ENCODE measurements at places on chromosomes 12 and 14.
A peak's percentile ranks its signal among the peaks of the same experiment; 100 is the strongest.

DNA sequence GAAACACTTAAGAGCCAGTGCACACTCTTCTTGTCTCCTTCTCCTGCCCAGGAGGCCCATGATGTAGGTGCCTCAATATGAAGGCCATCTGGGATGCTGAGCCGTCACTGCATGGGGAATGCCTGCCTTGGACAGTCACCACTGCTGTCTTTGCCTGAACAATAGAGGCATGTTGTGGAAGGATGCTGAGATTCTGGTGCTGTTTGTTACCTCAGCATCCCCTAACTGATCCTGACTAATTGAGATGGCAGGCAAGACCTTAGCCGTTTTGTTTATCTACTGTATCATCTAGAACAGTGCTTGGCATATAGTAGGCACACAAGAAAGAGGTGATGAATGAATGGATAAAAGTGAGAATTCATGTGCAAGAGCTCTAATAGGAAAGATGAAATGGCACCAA is 253.5 kb downstream of the GLT1D1 start:
- no peak for DNase-seq

- DNase-seq: no peak
Observed at GRCh38 chr12:51812871-51813270, 35.6 kb downstream of the FIGNL2 start.

DNA sequence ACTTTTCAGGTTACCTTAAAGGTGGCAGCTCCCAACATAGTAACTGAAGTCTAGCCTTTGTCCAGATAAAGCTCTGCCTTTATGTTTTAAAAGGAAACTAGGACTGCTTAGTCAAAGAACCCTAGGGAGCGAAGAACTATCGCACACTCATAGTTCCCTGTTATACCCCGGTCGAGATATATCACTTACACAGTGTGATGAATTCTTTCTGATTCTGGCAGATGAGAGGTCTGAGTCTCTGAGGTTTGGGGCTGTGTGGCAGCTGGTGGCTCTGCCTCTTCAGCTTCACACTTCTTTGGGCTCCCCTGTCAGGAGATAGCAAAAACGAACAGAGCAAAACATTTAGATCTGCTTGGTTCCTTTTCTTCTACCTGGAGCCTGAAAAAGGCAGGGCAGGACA is 17.0 kb downstream of the ACIN1 start:
- DNase-seq: no peak

GRCh38 chr12:58386136-58386535 is 444.8 kb downstream of the ATP23 start:
- no peak for DNase-seq

DNA sequence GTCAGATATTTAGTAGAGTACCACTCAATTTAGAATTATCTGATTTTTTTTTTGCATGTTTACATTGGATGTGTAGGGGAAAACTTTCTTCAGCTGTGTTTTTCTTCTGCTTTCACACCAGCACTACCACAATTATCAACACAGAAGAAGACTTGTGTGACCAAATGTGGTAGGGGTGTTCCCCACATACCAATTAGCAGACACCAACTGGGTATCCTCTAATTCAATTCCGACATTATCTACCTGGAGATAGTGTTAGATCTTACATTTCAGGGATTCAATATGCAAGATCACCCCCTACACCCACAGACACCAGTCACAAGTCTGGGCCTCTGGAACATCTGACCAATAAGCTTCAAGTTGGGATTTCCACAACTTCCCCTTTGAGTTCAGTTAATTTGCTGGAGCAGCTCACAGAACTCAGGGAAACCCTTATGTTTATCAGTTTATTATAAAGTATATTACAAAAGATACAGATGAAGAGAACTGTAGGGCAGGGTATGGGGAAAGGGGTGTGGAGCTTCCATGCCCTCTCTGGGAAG is 4.1 kb upstream of the KLRG1 start:
- DNase-seq: no peak

DNA sequence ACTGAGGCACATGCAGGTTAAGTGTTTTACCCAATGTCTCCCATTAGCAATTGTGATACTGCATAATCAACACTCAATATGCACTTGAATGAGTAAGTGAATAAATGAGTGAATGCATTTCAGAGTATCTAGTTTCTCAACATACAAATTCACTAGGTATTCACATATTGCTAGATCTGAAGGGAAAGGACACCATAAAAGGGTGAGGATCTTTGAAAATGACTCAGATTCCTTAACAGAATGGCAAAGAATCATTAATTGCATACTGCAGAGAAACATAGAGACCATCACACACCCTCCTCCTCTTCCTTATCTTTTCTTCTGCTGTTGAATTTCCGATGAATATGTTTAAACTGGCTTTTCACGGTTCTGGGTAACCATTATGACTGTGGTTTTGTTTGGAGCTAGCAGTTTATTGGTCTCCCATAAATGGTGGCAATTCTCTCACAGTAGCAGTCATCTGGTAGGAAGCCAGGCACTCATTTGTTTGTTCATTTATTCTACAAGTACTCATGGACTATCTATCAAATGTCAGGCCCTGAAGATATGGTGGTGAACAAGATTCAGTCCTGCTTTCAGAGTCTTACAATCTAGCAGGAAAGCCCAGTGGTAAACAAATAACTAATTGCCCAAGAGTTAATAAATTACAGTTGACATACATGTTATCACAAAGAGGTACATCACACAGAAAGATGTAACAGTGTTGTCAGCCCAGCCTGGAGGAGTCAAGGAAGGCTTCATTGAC is 70.2 kb downstream of the LLPH start:
- no peak for DNase-seq

GRCh38 chr12:22333713-22334409 is 646 bp downstream of the ST8SIA1 start:
- DNase-seq: peak; percentile 38

GRCh38 chr14:101361044-101361443 is 200.3 kb upstream of the DIO3 start:
- DNase-seq: no peak

DNA sequence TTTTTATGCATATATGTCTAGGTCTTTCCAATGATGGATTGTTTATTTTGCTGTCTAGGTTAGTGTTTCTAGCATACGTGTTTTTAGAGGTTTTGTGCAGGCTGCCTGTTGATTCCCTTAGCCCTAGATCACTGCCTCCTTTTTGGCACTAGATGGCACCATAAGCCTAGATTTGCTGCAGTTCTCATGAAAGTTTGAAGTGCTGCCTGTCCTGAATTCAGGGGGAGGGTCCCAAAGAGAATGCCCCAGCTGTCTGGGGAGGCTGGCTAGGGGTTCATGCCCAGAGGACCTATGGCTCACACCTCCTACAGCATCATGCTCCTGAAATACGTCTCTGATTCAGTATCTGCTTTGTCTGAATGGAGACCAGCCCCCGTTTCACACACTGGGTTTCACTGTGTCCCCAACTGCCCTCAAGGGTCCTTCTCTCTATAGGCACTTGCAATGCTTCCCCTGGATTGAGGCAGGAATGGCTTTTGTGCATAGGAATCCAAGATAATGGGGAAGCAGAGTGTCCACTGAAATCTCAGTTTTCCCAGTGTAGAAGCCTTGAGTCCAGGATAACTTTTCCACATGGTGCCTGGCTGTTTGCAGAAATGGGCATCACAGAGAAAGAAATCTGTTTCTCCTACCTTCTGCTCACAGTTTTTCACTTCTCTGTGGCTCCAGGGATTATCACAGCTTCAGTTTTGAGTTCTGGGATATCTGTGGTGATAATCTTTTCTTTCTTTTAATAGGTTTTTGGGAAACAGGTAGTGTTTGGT is 14.2 kb upstream of the TXNRD1 start:
- DNase-seq: peak; percentile 52

- no peak for DNase-seq
Observed at GRCh38 chr14:59254911-59255545, 66.6 kb downstream of the DAAM1 start.

GRCh38 chr12:116637589-116638150 is 78.5 kb downstream of the MAP1LC3B2 start:
- no peak for DNase-seq

- no peak for DNase-seq
Observed at GRCh38 chr14:48008646-48009045, 333.2 kb upstream of the MDGA2 start.

- no peak for DNase-seq
Observed at GRCh38 chr12:14272956-14273912, 92.2 kb upstream of the ATF7IP start.

DNA sequence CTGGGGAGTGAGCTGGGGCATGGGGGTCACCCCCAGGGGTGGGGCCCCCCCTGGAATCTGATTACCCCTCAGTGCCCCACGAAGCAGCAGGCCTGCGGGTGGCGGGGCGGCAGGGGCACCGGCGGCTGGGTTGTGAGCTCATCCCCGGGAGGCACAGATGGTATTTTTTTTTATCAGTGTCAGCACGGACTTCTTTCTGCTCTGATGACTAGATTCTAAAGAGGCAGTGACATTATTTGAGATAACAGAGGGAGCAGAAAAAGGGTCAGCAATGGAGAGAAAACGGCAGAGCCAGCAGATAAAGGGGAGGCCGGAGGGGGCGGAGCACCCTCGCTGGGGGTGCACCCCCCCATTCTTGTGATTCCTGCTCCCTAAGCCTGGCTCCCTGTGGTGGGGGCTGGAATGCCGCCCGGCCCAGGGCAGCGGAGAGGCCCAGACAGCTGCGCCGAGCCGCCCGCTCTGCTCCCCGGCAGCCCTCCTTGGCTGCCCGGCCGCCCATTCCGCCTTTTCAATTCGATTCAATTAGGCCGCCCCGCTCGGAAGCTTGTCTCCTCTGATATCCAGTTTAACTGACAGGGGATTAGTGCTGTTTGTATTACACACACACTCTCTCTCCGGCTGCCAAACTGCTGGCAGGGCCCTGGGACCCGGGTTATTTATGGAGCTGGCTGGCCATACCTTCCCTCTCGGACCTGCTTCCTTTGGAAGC is 32.9 kb downstream of the MVK start:
- no peak for DNase-seq

GRCh38 chr14:35944847-35945246 is 118.7 kb downstream of the BRMS1L start:
- DNase-seq: peak; percentile 10

GRCh38 chr12:10364815-10365622 is 24.8 kb downstream of the KLRK1 start:
- peak; percentile 65 for DNase-seq

All from CD4-positive, alpha-beta T cell treated with Interleukin-17A for 4 hours (primary cell).